ENCODE measurements at places on chromosomes 7 and 10. TPM values are rescaled to one million over a fixed set of nuclear protein-coding genes. Genes with fewer than 3 reads are reported as not detected.
A peak's percentile ranks its signal among the peaks of the same experiment; 100 is the strongest.

DNA sequence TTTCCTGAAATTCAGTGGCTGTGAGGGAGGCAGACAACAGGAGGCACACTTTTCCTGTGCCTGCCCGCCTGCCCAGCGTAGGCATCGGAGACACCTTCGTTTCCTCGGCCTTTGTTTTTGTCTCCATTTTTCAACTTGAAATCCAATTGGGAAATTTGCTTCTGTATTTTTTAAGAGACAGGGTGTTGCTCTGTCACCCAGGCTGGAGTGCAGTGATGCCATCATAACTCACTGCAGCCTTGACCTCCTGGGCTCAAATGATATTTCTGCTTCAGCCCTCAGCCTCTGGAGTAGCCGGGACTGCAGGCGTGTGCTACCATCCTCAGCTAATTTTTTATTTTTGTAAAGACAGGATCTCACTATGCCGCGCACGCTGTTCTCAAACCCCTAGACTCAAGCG, 116.8 kb downstream of the CYTH3 start:
- DNase-seq, result no peak

DNA sequence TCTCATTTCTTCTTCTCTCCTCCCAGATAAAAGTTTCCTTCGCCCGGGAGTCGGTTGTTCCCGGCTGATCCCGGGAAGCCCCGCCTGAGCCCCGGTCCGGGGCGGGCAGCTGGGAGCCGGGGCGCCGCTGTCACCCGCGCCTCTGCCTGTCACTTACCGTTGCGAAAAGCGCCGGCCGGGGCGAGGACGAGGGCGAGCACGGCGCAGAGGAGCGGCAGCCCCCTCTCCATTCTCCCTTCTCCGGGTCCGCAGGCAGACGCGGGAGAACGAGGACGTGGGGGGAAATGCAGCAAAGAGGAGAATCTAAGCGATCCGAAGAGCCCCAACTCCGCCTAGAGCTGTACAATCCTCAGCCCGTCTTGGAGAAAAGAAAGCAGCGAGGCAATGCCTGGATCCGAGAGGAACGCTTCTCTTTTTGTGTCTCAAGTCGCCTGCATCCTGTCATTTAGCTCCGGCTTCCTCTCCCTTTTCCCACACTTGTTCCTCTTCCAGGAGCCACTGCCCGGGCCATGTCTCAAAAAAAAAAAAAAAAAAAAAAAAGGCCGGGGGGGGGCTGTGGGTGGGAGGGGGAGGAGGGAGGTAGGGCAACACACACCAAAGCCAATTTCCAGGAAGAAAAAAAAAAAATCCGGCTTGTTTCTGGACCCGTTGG, at the start of gene NRP1:
NRP1 (minus strand) TSS at position 515 of the 652 bp plus-strand sequence; CDS start at position 230, 285 bp downstream.
- peak; percentile 74 for DNase-seq

SLC29A3 gene
- 7.7 TPM for polyA plus RNA-seq

PEX1 gene
- polyA plus RNA-seq, result 7.2 TPM

DNA sequence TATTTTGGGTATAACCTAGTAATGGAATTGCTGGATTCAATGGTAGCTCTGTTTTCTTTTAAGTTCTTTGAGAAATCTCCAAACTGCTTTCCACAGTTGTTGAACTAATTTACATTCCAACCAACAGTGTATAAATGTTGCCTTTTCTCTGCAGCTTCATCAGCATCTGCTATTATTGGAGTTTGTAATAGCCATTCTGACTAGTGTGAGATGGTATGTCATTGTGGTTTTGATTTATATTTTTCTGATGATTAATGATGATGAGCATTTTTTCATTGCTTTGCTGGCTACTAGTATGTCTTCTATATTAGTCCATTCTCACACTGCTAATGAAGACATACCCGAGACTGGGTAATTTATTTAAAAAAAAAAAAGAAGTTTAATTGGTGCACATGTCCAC, 248.6 kb upstream of the MAGI2 start:
- DNase-seq, result no peak

GRCh38 chr7:17105701-17106100, 192.8 kb upstream of the AHR start:
- no peak for DNase-seq

DNA sequence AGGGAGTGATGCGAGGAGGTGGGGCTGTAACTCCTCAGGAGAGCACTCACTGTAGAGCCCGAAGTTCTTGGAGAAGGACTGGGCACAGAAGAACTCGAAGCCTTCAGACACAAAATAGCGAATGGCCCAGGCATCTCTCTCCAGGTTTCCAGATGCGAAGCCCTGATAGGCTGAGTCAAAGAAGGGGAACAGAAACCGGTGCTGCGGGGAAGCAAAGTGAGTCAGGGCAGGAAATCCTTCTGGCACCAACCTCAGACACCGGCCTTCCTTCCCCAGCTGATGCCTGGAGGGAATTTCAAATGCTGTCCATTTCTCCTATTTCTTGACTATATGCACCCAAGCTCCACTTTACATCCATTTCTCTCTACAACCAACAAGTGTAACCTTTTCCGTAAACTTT, 26.8 kb downstream of the GOT1 start:
- DNase-seq, result no peak

NPSR1 gene
- not detected for polyA plus RNA-seq

VWDE gene
- 0.93 TPM for polyA plus RNA-seq

DNA sequence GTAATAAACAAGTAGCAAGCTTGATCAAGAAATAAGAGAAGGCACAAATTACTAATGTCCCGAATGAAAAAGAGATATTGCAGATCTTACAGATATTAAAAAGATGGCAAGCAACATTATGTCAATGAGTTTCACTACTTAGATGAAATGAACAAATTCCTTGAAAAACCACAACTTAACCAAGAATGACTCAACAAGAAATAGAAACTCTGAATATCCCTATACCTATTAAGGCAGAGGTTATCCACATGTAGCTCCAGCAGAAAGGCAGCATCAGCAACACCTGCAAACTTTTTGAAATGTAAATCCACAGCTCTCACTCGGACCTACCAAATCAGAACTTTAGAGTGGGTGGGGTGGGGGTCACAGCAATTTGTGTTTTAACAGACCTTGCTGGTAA, 33.6 kb downstream of the PDE1C start:
- no peak for DNase-seq

DNA sequence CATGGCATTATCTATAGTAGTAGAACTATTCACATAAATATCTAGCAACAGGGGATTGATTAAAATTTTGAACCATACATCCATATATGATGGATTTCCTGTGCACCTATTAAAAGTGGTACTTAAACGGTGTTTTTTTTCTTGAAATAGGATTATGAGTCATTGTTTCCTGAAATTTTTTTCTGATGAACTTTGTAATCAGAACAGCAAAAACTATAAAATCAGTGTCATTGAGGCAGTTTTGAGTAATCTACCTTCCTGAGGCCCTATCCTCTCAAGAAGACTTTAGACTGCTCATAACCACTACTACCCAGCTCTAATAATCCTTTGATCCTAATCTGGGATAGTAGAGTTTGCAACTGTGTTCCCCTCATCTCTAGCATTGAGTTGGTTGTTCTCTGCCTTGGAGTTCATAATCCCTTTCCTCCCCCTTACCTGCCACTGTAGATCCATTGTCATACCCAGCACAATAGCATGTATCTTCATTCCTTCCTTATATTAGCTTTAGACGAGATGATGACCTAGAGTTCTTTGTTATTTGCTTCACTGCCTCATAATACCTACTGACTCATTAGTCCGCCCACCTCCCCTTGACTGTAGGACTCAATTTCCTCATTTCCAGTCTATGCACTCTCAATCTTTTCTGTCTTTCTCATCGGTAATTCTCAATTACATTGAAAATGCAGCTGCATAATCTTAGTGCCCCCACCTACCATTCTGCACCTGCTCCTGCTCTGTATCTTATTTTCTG, 133.4 kb downstream of the LRRC4 start:
- no peak for DNase-seq

- DNase-seq, result no peak
These were observed 386.7 kb downstream of the PHTF2 start for GRCh38 chr7:78185149-78185745.

- DNase-seq, result no peak
These were observed 304.2 kb upstream of the BMPER start for GRCh38 chr7:33601101-33601500.

MEST gene
- polyA plus RNA-seq, result 290 TPM

Data from brain (organoid and tissue), 16 donors.